ENCODE measurements at places on chromosomes 4 and X.

- peak; percentile 60 for DNase-seq
Measured at GRCh38 chrX:47218920-47219815, 687 bp downstream of the CDK16 start.

DNA sequence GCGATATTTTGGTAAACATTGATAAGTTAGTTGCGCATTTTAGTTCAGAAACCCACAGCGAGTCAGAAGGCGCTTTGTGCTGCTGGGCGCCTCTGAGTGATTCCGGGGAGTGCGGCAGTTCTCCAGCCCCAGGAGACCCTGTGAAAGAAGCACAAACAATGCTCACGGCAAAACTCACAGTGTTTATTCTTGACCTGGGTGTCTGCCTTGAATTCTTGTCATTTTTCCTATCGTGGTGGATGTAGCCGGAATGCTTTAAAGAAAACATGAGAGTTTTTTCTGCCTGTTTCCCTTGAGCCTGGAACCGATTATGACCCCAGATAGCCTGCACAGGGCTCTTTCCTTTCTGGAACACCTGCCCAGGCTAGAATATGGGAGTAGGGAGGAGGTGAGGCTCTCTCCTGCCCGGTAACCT, 6.7 kb downstream of the TBL1X start:
- no peak for DNase-seq

GRCh38 chr4:37935026-37935425, 25.2 kb upstream of the PTTG2 start:
- no peak for DNase-seq

DNA sequence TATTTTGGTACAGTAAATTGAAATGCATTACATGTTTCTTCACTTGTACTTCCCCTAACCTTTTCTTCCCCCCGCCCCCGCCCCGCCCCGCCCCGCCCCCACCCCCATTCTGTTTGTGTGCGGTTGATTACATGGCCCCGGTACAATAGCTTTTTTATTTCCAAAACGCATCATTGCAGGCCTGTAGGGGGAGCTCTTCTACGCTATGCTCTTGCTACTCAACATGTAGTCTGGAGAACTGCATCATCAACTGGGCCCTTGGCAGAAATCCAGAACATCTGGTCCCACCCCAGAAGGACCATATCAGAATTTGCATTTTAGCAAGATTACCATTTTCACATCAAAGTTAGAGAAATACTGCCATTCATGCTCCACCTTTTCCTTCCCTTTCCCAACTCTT, 333.3 kb upstream of the DDX53 start:
- no peak for DNase-seq

- DNase-seq = no peak
Measured at GRCh38 chrX:127030016-127030748, 210.7 kb downstream of the PRR32 start.

GRCh38 chr4:78310007-78310739, 241.4 kb upstream of the ANXA3 start:
- DNase-seq = no peak

- DNase-seq = no peak
Measured at GRCh38 chr4:185467101-185467500, 4.4 kb downstream of the CCDC110 start.

DNA sequence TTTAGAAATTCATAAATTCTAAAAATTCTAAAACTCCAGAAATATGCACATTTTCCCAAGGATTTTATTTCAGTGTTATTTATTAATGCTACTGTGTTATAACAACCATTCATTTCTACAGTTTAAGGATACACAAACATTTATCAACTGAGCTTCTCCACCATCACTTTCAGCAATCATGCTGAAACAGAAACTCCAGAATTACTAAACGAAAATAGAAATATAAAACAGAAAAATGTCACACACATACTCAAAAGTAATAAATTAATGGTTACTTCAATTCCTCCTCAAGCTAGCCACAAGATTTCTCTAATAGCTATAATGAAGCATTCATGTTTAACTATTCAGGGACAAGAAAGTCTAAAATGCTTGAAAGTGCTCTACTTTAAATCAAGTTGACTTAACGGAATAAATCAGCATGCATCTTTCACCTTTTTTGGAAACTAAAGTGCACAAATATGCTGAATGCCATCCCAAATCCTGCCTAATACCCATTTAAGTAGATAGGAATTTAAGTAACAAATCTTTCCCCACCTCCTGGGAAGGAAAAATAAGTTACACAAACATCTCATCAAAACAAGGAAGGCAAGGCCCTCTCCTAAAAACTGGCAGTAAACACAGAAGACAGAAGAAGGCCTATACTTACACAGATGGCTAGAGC, 563 bp downstream of the FAM13A start:
- DNase-seq = no peak

DNA sequence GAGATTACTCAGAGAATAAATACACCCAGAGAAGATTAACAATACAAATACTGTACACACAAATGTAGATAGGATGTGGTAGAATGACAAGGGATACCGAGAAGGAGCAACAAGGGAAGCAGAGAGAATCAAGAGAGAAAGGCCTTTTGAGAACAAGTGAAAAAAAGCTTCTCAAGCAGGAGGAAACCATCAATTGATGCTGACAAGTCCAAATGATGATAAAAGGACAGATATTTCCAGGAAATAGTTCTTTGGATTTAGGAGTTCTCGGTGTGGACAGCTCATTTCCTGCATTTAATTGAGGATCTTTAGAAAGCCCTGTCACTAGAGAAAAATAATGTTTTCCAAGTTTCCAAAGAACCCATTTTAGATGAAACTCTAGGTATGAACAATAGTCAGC, 48.1 kb downstream of the NPY5R start:
- DNase-seq = no peak

DNA sequence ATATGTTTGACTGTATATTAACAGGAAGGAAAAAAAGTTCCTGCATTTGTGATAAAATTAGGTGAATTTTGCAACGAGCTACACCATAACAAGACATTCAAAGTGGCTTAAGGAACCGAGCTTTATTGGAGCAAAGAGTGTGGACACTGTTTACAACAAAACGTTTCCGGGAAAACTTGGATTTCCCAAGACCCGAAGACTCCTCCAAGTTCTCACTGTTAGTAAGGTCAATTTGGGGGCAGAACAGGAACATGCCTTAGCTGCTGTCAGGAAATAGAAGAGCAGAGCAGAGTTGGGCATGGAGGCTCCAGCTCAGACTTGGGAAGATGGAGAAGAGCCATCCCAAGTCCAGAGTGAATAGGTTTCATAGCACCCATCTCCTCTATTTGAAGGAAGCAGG, 16.5 kb downstream of the ADH6 start:
- peak; percentile 47 for DNase-seq

DNA sequence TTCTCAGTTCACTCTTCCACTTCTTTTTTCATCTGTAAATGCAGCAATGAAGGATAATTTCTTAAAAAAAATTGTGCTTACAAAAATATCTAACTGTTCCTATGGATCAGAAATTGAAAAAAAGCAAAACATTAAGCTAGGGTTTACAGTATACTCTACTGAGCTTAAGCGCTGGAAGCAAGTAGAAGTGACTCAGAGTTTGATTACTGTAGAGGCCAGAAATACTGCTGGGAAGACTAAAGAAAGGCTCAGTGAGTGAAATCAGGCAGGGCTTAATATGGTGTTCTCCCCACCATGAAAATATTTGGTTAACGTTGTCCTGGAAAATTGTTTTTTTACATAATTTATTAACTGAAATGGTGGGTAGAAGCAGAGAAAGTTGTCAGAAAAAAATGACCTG, 1061.8 kb upstream of the GRIA3 start:
- no peak for DNase-seq

All from ureter (tissue), 1 donor.